CD4-positive, alpha-beta T cell treated with Interleukin-17A for 1 hour (primary cell): ENCODE measurements at places on chromosomes 1 and 21.
A peak's percentile ranks its signal among the peaks of the same experiment; 100 is the strongest.

GRCh38 chr1:41367288-41367642 is 6.0 kb downstream of the FOXO6 start:
- DNase-seq, result no peak

DNA sequence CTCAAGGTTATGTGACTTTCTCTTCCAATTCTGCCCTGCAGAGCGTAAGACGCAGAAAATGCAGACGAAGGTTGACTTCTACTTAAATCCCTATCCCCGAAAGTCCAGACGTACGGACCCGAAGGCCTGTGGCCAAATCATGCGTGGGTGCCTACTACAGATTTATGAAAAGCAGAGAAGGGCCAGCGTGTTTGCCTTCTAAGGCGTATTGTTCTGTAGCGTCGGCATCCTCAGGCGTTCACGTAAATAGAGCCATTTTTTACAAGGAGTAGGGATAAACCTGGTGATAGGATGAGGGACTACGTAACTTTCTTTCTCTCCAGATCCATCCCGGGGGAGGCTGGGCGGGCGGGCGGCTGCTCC is 222 bp upstream of the GIPC2 start:
- DNase-seq, result no peak

DNA sequence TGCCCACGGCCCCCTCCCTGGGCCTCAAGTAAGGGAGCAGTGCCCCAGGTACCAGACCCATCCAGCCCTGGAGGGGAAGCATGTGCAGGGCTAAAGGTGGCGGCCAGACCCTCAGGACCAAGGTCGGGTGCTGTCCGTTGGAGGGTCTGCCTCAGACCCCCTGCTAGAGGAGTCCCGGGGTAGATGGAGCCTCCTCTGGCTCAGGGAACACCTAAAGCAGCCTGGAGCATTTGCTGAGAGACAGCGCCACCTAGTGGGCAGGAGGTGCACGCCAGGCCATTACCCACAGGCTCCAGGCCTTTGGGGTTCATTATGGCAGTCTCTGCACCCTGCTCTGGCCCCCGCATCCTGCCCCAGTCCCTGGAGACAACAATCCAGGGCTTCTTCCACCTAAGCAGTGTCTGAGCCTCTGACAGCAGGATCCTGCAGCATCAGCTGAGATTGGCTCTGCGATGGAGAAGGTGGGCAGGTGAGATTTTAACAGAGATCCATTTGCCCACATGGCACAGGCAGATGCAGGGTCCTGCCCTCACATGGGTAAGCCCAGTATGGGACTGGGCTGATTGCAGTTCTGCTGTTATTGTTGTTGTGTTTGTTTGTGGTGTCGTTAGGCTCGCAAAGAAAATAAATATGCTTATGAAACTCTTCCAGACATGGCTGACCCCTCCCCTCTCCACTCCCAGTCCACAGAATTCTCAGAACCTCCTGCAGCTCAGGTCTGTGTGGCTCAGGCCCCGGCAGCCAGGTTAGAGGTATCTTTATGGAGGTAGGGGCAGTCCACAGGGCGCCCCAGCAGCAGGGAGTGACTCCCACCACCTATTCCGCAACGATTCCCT is 42.4 kb downstream of the CTNNBIP1 start:
- DNase-seq, result peak; percentile 87

GRCh38 chr1:10586125-10586524 is 111.4 kb downstream of the PEX14 start:
- DNase-seq, result no peak
